Activated T-helper 2 cell treated with anti-CD3 and anti-CD28 coated beads, Interferon-gamma antibody, Interleukin-2, Interleukin-4, amounts not matched to agents 10 μg/mL and 5 μg/mL and 100 μg/mL, durations not matched to agents 14 hours and 24 hours and 36 hours (primary cell): ENCODE measurements at places on chromosomes 7 and 10. TPM values are rescaled to one million over a fixed set of nuclear protein-coding genes. Genes with fewer than 3 reads are reported as not detected.
A peak's percentile ranks its signal among the peaks of the same experiment; 100 is the strongest.

GRCh38 chr7:150374472-150374871 is 4.7 kb upstream of the ZNF775 start:
- H3K27me3 ChIP-seq: no peaks in the 10 kb centered on the region
- H3K36me3 ChIP-seq: peaks cover 46% of the 10 kb centered on the region
- peak overlapping the region; percentile 77 for H3K27ac ChIP-seq
- no peak overlapping the region for H3K4me3 ChIP-seq

DNA sequence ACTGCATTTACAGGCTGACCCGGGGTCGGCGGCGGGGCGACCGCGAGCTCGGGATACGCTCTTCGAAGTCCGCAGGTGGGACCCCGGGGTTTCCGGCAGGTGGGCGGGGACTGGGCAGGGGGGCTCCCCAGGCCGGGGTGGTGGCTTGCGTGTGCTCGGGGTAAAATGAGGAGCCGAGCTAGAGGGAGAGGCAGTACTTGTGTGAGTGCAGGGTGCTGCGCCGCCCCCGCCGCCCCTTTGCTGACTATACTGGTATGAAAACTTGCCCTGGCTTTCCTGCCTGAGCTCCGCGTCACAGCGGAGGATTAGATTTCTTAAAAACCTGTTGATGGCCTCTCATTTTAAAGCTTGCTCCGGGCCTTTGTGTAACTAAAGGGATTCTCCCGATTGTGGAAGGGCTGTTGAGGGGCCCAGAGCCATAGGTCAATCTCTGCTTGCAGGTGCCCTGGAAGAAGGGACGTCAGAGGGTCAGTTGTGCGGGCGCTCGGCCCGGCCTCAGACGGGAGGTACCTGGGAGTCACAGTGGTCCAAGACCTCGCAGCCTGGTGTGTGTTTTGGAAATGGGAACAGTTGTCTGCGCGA is 488 bp downstream of the ARMC10 start:
- peaks cover 27% of the 10 kb centered on the region for H3K36me3 ChIP-seq
- peak overlapping the region; percentile 93 for H3K4me3 ChIP-seq
- H3K27ac ChIP-seq: peak overlapping the region; percentile 90
- H3K27me3 ChIP-seq: peaks cover 2% of the 10 kb centered on the region
- DNase-seq: peak; percentile 57

- no peak overlapping the region for H3K4me3 ChIP-seq
- H3K4me1 ChIP-seq: peaks cover 4% of the 10 kb centered on the region
- H3K27ac ChIP-seq: no peak overlapping the region
- no peaks in the 10 kb centered on the region for H3K36me3 ChIP-seq
These were observed 42.7 kb downstream of the PAPSS2 start for GRCh38 chr10:87702260-87702972.

DNA sequence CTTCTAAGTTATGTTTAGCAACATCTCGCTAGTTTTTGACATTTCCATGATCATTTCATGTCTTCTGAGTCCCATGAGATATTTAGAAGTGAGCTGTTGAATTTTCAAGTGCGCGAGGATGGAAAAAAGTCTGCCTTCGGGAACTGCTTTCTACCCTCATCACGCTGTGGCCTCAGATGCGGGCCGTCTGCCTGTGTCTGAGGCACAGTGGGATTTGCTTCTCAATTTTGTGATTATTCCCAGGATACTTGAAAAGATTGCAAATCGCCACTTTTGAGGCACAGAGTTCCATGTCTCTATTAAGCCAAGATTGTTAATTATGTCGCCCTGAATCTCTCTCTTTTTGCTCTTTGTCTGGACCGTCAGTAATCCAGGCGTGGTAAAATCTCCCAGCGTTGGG is 30.8 kb upstream of the NKX6-2 start:
- H3K27ac ChIP-seq: no peak overlapping the region
- DNase-seq: no peak
- H3K4me3 ChIP-seq: no peak overlapping the region
- peaks cover 2% of the 10 kb centered on the region for H3K27me3 ChIP-seq
- H3K36me3 ChIP-seq: no peaks in the 10 kb centered on the region

- H3K36me3 ChIP-seq: peaks cover 4% of the 10 kb centered on the region
- no peak overlapping the region for H3K27ac ChIP-seq
- peaks cover 3% of the 10 kb centered on the region for H3K4me1 ChIP-seq
- no peak overlapping the region for H3K4me3 ChIP-seq
- no peak for DNase-seq
- H3K27me3 ChIP-seq: peaks cover 54% of the 10 kb centered on the region
These were observed 5.6 kb downstream of the WNT16 start for GRCh38 chr7:121334376-121334775.

DNA sequence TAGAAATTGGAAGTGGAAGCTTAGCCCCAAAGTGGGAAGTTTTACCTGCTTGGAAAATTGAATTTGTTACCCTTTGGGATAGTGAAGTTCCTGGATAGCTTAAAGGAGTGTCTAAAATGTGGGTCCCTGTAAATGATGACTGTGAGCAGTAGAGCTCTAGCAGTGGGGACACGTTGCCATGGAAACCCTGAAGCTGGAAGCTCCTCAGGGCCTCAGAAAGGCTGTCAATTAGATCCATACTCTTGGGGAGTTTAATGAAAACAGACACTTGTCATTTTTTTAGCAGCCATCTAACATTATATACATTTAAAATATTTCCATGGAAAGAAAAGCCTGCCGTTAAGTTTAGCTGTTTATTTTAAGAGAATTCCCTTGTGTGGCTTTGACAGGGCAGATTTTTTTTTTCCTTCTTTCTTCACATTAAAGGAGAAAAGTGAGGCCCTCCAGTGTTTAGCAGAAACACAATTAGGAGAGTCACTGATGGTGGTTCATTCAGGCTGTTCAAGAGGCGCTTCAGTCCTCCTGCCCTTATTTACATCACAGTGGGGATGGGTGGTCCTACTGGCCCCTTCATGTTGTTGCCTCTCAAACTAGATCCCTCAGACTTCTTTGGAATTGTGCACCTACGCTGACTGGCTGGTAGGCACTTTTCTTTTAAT is 518.4 kb downstream of the CCSER2 start:
- H3K27ac ChIP-seq: no peak overlapping the region
- no peaks in the 10 kb centered on the region for H3K4me1 ChIP-seq
- DNase-seq: no peak

LRIT1 gene
- not detected in 2 replicates for total RNA-seq

GIMAP5 gene
- 42.9 and 46.7 TPM in 2 replicates for total RNA-seq

TRIM50 gene
- not detected in 2 replicates for total RNA-seq

OR2F2 gene
- not detected in 2 replicates for total RNA-seq

TUBB8 gene
- total RNA-seq: not detected in 2 replicates

DPP6 gene
- total RNA-seq: not detected in 2 replicates

AKAP9 gene
- total RNA-seq: 36.2 and 38.3 TPM in 2 replicates

PDK4 gene
- total RNA-seq: not detected in 2 replicates

ZNF425 gene
- total RNA-seq: 0.39 and 1.0 TPM in 2 replicates

FAM13C gene
- total RNA-seq: not detected in 2 replicates
